GOT3 (cell line): ENCODE measurements at places on chromosomes 16 and 17.

GRCh38 chr16:67399749-67400704 is 6.7 kb upstream of the TPPP3 start:
- DNase-seq = no peak

- no peak for DNase-seq
Observed at GRCh38 chr16:1044460-1045309, 27.9 kb upstream of the SSTR5 start.

GRCh38 chr17:57559634-57560318 is 185.3 kb downstream of the CCDC182 start:
- no peak for DNase-seq

GRCh38 chr17:3886776-3887175 is 6.1 kb downstream of the CAMKK1 start:
- DNase-seq = no peak

GRCh38 chr17:12738624-12739023 is 50.7 kb upstream of the ARHGAP44 start:
- DNase-seq = no peak

GRCh38 chr16:49428808-49429207 is 55.2 kb downstream of the C16orf78 start:
- no peak for DNase-seq

GRCh38 chr17:56777859-56778258 is 55.9 kb downstream of the C17orf67 start:
- DNase-seq = no peak

GRCh38 chr17:15168379-15168778 is 96.7 kb downstream of the PMP22 start:
- DNase-seq = no peak

GRCh38 chr17:40437095-40437732 is 6.0 kb upstream of the IGFBP4 start:
- DNase-seq = no peak

DNA sequence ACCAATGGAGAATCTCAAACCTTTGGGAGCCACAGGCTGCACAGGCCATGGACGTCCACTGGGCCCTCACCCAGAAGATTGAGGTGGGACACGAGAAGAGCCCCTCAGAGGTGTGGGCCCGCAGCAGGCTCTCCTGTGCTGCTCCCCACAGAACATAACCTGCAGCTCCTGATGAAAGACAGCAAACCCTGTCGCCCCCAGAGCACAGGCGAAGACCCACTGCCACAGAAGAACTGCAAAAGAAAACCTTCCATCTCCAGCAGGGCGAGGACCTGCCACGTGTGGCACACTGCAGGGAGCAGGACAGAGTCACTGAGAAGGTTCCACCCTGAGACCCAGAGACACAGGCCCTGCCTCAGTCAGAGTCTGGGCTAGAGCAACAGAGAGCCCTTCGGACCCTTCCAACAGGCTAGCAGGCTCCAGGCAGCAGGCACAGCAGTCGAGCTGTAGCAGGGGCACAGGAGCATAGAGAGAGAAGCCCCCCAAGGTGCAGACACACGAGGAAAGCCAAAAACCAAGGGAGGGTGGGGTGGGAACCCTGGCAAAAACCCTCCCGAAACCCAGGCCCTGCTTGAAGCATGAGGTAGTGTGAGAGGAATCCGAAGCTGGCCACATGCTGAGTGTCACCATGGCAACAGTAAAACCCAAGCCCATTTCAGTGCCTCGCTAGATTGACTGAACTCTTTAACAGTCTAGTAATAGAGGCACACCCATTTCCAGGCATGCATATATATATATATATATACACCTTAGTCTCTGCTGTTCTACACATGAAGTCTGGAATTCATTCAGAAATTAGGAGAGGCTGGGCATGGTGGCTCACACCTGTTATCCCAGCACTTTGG is 60.0 kb upstream of the CHMP6 start:
- no peak for DNase-seq

GRCh38 chr17:4788807-4789700 is at the start of gene GLTPD2:
Gene GLTPD2, plus strand, starts transcription at chr17:4788964. Its CDS starts 48 bp downstream, at chr17:4789012.
- no peak for DNase-seq

DNA sequence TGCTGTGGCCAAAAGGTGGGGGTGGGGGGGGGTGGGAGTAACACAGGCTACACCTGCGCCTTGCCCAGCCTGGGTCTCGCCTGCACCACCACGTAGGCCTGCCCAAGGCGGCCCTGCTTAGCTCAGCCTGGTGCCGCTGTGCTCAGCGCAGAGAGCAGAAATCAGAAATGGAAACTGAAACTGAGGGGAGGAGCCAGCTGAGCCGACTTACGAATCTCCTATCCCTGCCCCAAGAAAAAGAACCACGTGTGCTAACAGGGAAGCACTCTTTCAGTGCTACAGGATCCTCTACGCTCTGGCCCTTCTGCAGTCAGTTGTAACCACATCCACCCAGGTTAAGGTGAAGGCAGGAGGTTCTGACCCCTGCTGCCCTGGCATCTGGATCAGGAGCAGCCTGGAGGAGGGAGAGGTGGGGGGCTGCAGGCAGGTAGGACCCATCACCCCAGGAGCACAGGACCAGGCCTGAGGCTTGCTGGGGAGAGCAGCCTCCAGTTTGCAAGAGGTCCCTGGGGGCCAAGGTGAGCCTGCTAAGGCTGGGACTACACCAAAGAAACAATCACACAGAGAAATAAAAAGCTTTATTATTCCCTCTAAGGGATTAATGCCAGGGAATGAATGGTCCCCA is at the start of gene DHX58:
Gene DHX58, minus strand, starts transcription at position 163 of the 625 bp plus-strand sequence. CDS start 822 bp downstream, outside the sequence.
- peak; percentile 22 for DNase-seq

GRCh38 chr17:73639932-73640331 is 4.3 kb downstream of the SDK2 start:
- DNase-seq = no peak

DNA sequence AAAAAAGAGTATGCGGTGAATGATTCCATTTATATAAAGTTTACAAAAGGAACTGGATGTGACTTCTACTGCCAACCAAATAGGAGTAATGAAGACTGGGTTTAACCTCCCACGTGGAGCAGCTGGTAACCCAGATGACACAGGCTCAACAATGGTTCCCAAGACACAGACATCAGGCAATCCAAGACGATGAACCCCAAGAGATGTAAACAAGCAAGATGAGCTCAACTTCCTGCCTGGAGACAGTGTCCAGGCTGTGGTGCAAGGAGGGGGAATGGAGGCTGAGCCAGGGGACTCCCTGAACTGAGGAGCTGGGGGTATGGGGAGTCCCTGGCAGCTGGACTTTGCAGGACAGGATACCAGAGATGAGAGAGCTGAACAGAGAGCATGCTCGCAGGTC is 104.7 kb downstream of the LITAF start:
- no peak for DNase-seq

DNA sequence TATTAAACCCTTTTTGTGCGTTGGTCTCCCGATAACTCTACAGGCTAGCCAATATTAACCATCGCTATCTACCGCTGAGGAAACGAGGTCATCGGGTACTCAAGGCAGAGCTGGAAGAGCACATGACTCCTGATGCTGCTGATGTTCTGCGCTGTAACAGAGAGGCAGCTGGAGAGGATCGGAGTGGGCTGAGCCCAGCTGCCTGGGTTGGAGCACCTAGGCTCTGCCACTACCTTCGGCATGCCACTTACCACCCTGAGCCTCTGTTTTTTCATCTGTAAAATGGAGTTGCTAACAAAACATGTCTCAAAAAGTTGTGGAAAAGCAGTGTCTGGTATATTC is 432 bp upstream of the SLC46A1 start:
- DNase-seq = no peak

DNA sequence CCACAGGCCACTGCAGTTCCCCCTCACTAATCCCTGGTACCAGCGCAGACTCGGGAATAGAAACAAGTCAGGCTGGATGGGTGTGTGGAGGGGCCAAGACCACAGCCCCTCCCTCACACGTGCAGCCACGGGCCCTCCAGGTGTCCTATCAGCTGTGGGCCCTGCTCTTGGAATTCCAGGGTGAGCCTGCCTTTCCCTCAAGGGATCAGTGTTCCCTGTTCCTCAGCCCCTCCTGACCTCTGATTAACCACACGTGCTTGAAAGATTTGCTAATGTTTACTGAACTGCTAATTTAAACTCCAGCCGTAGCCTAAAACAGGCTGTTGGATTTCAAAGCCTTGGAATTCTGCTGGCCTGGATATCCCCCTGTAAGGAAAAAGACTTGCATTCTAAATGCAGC is 146.4 kb downstream of the SOCS1 start:
- no peak for DNase-seq

- DNase-seq = no peak
Observed at GRCh38 chr16:89697616-89698331, 3.7 kb downstream of the SPATA2L start.

DNA sequence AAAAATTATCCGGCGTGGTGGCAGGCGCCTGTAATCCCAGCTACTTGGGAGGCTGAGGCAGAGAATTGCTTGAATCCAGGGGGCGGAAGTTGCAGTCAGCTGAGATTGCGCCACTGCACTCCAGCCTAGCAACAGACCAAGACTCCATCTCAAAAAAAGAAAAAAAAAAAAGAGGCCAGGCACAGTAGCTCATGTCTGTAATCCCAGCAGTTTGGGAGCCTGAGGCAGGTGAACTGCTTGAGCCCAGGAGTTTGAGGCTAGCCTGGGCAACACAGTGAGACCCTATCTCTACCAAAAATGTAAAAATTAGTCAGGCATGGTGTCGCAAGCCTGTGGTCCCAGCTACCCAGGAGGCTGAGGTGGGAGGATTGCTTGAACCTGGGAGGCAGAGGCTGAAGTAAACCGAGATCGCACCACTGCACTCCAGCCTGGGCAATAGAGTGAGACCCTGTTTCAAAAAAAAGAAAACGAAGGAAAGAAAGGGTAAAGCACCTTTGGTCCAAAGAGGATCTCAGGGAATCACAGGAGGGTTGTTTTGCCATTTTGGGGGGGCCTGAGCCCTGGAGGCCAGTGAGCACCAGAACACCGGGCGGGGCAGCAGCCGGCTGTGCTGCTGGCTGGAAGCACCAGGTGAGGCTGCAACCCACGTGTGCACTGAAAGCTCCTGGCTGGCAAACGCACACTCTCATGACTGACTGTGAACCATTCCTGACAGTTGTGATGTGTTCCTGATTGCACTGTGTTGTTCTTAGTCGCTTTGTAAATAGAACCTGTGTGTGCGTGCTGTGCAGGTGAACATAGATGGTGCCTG is 18.4 kb downstream of the HS3ST6 start:
- DNase-seq = no peak

- DNase-seq = no peak
Observed at GRCh38 chr17:63950940-63951907, 19.1 kb upstream of the CD79B start.

- DNase-seq = no peak
Observed at GRCh38 chr16:84196101-84196500, 5.1 kb downstream of the ADAD2 start.

GRCh38 chr17:73163043-73163442 is 1.8 kb upstream of the SSTR2 start:
- DNase-seq = no peak

- no peak for DNase-seq
Observed at GRCh38 chr17:17845046-17845775, 8.4 kb upstream of the SREBF1 start.

GRCh38 chr16:11629071-11630030 is 38.9 kb upstream of the SNN start:
- DNase-seq = no peak

DNA sequence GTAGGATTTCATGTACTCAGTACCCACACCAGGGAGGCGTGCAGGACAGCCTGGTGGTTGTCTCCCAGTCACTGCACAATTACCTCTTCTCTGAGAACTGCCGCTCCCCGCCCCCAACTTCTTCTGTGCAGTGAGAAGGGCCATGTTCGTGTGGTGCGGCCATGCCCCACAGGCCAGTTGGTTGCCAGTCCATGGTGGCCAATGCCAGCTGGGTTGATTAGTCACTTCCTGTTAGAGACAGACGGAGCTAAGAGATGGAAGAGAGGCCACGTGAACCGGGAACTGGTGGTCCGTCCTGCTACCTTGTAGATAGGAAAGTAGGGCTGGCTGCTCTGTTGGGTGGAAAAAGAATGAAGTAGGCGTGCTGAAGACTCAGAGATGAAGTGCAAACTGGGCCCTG is 206.5 kb downstream of the ABCC12 start:
- DNase-seq = no peak

GRCh38 chr17:15957608-15958307 is 12.8 kb downstream of the ADORA2B start:
- no peak for DNase-seq

DNA sequence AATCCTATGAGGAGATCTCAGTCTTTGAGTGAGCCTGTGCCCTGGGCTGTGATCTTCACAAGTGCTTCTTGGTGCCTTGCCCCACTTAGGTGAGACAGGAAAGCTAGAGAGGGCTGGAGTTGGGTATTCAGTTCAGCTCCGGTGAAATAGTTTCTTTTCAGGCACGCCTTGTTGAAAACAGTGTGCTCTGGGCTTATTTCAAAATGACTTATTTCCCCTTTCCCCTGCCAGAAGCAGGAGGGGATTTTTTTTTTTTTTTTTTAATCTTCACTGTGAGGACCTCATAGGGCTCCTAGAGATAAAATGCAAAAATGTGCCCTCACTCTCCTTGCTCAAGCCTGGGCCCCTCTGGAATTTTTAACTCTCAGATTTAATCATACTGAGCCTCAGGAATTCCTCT is 27.2 kb downstream of the MOSMO start:
- DNase-seq = no peak

DNA sequence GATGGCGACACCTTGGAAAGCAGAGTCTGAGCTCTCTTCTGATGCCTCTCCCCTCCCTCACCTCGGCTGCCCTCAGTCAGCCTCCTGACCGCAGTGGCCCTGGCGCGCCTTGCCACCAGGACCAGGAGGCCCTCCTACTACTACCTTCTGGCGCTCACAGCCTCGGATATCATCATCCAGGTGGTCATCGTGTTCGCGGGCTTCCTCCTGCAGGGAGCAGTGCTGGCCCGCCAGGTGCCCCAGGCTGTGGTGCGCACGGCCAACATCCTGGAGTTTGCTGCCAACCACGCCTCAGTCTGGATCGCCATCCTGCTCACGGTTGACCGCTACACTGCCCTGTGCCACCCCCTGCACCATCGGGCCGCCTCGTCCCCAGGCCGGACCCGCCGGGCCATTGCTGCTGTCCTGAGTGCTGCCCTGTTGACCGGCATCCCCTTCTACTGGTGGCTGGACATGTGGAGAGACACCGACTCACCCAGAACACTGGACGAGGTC is 4.4 kb downstream of the GPR142 start:
- no peak for DNase-seq

GRCh38 chr17:27868565-27868964 is 24.6 kb downstream of the LYRM9 start:
- no peak for DNase-seq

GRCh38 chr17:28001149-28001548 is 41.3 kb upstream of the NLK start:
- no peak for DNase-seq

GRCh38 chr17:39706921-39707337 is 7.1 kb downstream of the ERBB2 start:
- no peak for DNase-seq

DNA sequence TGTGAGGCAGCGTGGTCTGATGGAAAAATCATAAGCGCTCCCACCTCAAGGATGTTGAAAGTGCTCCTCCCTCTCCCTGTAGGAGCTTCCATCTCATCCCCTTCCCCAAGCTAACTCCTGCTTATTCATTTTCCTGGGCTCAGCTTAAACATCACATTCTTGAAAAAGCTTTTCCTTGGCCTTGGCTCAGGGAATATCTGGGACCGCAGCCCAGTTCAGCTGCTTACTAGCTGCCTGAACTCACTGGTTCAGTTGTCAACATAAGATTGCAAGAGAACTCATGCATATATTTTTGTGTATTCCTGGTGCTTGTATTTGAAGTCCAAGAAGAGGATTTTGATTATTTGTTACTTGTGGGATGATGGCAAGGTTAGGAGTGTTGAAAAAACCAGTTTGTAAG is 91.5 kb downstream of the UTP18 start:
- DNase-seq = no peak

GRCh38 chr17:80491478-80492342 is 15.3 kb upstream of the NPTX1 start:
- DNase-seq = no peak

- no peak for DNase-seq
Observed at GRCh38 chr17:28033972-28034714, 8.3 kb upstream of the NLK start.
